Fibroblast of skin of left biceps (primary cell): ENCODE measurements at places on chromosomes 3 and 15.

DNA sequence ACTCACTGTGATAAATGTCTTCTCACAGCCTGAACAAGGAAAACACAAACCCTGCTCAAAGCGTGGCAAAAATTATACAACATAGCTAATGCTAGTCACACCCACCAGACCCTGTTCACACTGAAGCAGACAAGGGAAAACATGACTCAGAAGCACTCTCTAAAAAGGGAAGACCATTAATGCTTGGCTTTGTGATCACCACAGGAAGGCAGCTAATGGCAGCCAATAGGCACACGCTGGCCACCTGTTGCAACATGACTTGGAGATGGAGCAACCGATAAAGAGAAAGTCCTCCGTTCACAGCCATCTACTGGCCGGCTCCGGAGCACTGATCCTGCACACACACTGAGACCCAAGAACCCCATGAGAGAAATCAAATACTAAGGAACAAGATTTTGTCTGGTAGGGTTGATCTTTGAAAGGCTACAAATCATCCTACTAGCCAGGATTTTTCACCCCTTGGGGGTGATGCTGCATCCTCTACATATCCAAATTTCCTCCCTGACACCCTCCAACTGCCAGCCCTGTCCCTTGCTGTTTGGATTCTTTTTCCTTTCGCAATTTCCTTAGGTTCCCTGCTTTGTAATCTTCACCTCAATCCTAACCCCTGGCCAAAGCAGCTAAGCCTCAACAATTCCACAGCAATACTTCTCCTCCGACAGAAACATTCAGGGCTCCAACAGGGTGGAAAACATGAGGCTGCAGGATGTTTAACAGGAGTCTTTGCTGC is 3.2 kb downstream of the ZXDC start:
- peak; percentile 37 for DNase-seq

DNA sequence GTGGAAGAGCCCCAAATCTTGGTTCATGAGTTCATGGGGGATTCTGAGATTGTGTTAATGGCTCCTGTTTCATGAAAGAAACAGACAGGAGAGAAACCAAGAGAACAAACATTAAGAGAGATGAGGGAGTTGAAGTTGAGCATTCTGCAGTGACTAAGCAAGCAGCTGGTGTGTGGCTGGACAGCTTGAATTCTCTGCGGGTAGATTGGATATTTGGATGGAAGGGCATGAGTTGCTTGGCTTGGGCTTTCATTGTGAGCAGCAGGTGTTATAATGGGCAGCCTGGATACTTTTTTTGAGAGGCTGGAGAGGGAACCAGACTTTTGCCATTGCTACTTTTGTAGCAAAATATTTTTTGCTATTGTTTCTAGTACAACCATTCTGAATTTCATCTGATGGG is 346.8 kb upstream of the SATB1 start:
- DNase-seq: no peak

GRCh38 chr3:120481081-120481480 is 30.3 kb upstream of the FSTL1 start:
- DNase-seq: no peak

GRCh38 chr15:39720621-39721611 is 61.7 kb downstream of the FSIP1 start:
- peak; percentile 94 for DNase-seq

DNA sequence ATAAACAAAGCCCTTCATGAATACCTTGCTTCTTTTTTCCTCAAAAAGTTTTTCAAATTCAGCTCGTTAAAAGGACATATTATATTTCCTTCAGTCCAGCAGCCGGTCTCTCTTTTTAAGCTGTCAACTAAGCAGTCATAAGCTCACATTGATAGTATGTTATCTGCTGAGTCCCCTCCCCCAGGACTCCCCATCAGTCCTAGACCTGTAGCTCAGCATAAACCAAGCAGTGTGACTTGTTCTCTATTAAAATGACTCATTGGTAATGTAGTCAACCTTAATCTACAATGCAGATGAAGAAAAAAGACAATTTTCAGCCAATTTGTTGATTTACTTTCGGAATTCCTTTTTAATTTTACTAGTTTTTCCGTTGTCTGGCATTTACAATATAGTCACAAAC is 483.8 kb downstream of the MECOM start:
- DNase-seq: no peak

DNA sequence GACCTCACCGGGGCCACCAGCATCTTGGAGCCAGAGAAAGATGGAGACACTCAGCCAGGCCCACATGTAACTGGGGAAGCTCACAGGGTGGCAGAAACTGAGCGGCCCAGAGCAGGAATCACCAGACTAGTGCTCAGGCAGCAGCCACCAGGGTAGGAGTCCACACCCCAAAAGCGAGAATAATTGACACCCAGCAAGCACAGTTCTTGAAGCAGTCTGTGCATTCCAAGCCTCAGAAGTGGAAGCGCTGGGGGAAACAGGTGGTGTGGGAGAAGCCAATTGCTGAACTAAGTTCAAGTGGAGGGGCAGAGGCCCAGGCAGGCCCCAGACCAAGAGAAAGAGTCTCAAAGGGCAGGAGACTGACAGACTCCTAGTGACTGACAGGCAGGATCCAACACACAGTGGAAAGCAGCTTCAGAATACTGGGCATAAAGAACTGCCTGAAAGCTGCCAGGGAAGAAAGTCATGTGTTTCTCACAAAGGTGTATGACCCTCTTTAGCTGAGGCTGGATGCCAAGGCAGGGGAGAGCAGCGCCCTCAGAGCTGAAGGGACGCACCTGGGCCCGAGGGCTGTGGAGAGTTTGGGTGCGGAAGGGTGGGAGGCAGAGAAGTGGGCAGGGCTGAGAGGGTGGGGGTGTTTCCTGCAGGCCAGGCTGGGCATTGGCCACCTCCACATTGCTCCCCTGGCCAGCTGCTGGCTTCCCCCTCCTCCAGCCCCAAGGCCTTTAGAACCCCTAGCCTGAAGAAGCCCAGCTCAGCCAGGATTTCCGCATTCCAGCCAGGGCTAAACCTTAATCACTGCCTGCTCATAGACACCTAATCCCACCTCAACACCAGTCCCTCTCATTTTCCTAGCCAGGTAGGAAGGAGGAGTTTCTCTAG is 7.7 kb downstream of the NT5DC2 start:
- DNase-seq: no peak

- no peak for DNase-seq
Measured at GRCh38 chr3:109177908-109178307, 41.4 kb downstream of the C3orf85 start.

DNA sequence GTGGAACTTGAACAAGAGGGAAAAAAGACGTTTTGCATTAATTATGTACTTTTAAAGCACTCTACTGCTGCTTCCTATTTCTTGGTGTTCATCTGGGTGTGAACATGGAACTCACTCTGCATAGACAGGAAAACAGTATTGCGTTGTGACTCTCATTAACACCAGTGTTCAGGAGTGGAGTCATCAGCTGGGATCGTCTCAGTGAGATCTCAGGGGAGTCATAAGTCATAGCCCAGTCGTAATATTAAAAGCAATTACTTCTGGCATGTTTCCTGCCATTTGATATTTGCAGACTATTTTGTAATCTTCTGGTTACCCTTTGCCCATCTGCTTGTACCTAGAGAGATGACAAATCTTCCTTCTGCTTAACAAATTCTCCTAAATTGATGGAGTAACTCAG is 462.0 kb upstream of the ATP11B start:
- DNase-seq: peak; percentile 18
